Cortex of kidney (tissue), 1 donor: ENCODE measurements at places on chromosomes 11 and 22.

GRCh38 chr22:38273135-38273826, 471 bp upstream of the TMEM184B start:
- DNase-seq: no peak

DNA sequence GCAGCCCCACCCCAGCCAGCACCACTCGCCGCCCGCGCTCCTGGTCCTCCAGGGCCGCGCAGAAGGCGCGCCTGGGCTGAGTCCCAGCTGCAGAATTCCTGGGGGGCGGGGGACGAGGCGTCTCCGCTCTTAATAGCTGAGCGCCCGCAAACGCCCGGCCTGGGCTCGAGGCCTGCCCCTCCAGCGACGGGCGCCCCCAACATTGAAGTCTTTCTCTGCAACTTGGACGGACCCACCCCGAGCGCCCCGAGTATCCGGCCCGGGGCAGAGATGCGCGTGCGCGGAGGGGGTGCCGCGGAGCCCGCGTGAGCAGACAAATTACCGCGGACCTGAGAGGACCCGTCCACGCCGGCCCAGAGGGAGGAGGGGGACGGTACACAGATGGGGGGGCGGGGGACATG, 6.7 kb upstream of the SYT7 start:
- DNase-seq: no peak

- no peak for DNase-seq
These were observed 10.7 kb downstream of the BCL9L start for GRCh38 chr11:118914987-118915386.

DNA sequence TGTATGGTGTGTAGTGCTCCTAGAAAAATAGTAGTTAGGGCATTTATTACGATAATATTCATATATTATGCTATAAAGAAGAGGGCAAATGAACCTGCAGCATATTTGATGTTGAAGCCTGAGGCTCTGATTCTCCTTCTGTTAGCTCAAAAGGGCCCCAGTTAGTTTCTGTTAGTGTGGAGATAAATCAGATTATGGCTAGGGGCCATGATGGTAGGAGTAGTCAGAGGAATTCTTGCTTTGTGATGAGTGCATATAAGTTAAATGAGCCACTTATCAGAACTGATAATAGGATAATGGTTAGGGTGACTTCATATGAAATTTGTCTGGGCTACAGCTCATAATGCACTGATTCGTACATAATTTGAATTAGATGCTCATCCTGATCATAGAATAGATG, 298.4 kb downstream of the DYNC2H1 start:
- no peak for DNase-seq

GRCh38 chr11:75031771-75032549, 43.2 kb downstream of the NEU3 start:
- no peak for DNase-seq

- no peak for DNase-seq
These were observed 81.5 kb downstream of the SIK3 start for GRCh38 chr11:117016747-117017146.

DNA sequence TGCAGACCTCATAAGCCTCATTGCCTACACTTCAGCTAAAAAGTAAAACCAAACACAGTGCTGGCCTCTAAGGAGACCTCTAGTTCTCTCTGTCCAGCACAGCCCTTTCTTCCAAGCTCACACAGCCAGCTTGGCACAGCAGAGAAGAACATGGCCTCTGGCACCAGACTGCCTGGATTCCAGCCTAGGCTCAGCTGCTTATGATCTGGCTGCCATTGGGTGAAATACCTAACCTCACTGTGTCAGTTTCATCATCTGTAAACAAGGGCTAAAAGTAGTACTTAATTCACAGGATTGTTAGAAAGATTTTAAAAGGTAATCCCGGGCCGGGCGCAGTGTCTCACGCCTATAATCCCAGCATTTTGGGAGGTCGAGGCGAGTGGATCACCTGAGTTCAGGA, 9.9 kb upstream of the ACER3 start:
- DNase-seq: no peak

DNA sequence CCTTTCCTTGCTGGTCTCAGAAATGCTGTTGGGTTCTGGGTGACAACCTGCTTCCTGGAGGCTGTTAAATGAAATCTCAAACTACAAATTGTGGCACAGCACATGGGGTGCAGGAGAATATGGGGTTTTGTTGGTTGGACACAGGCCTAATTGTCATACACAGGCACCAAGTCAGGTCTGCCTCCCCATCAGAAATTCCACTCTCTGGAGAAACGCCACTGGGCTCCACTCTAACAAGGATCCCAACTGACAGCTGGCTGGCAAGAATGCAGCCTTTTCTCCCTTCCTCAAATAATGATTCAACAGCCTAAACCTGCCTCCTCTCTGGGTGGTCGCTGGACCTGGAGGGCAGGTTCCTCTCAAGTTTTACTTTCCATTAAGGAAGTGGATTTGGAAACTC, 177.8 kb upstream of the NARS2 start:
- no peak for DNase-seq
